Bladder microvascular endothelial cell (primary cell): ENCODE measurements at places on chromosomes 1 and 21. TPM values are rescaled to one million over a fixed set of nuclear protein-coding genes. Genes with fewer than 3 reads are reported as not detected.

The ACOT11 gene
- total RNA-seq = 1.0 and 1.1 TPM in 2 replicates

The TGFB2 gene
- 0.97 and 82.6 TPM in 2 replicates for total RNA-seq

The MAB21L3 gene
- not detected in 2 replicates for total RNA-seq

The SPRR2E gene
- total RNA-seq = not detected in 2 replicates

The NEK2 gene
- 15.9 and 19.4 TPM in 2 replicates for total RNA-seq

The IGSF3 gene
- 0.49 and 53.9 TPM in 2 replicates for total RNA-seq

The CCDC24 gene
- total RNA-seq = 1.5 and 2.4 TPM in 2 replicates

The MRPL39 gene
- total RNA-seq = 28.0 and 34.5 TPM in 2 replicates

The FNBP1L gene
- total RNA-seq = 60.2 and 104 TPM in 2 replicates

The OR2T35 gene
- total RNA-seq = not detected in 2 replicates

The DPT gene
- not detected in 2 replicates for total RNA-seq

The TADA1 gene
- total RNA-seq = 7.0 and 11.5 TPM in 2 replicates

The ACTA1 gene
- total RNA-seq = not detected in 2 replicates

The MMEL1 gene
- total RNA-seq = 1.6 TPM in 2 replicates

The MAGOH gene
- 37.2 and 64.3 TPM in 2 replicates for total RNA-seq
